ENCODE measurements at places on chromosomes 6 and 20. TPM values are rescaled to one million over a fixed set of nuclear protein-coding genes. Genes with fewer than 3 reads are reported as not detected.

GRCh38 chr6:133802861-133803260 is 86.1 kb upstream of the TCF21 start:
- no peak for DNase-seq

GRCh38 chr20:40294175-40294574 is 394.9 kb downstream of the MAFB start:
- no peak for DNase-seq

GRCh38 chr20:22540832-22541231 is 43.5 kb downstream of the FOXA2 start:
- no peak for DNase-seq

- no peak for DNase-seq
These were observed 28.0 kb downstream of the KIF6 start for GRCh38 chr6:39696986-39697788.

GRCh38 chr6:46490425-46491200 is 636 bp downstream of the RCAN2 start:
- DNase-seq, result no peak

DNA sequence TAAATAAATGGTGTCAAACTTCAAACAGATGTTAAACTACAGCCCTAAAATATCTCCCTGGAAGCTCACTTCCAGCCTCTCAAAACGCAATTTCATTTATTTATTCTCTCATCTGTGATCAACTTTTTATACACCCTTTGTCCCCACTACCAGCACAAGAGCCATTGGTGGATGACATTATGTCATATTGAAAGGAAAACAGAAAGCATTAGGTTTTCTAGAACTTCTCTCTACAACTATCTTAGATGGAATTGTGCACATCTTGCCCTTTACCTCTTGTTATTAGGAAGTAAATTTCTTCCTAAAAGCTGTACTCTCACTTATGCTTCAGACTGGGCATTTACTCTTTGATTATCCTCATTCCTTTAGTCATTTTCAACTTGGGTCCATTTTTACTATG is 771.2 kb upstream of the GJE1 start:
- no peak for DNase-seq

DNA sequence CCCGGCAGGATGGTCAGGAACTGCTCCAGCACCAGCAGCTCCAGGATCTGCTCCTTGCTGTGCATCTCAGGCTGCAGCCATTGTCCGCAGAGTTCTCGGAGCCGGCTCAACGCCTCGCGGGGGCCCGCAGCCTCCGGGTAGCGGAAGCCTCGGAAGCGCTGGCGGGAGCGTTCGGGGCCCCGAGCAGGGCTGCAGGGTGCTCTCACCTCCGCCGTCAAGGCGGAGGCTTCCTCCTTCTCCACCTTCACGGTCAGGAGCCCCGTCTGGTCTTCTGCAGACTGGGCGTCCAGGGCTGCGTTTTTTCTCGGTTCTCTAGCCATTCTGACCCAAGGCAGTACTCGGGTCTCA is 434 bp downstream of the ZKSCAN4 start:
- no peak for DNase-seq

- DNase-seq, result no peak
These were observed 243.3 kb downstream of the EPHA7 start for GRCh38 chr6:93176070-93176469.

GRCh38 chr6:79045966-79046365 is 32.1 kb downstream of the PHIP start:
- DNase-seq, result no peak

GRCh38 chr6:81878479-81878878 is 126.0 kb upstream of the TENT5A start:
- DNase-seq, result no peak

DNA sequence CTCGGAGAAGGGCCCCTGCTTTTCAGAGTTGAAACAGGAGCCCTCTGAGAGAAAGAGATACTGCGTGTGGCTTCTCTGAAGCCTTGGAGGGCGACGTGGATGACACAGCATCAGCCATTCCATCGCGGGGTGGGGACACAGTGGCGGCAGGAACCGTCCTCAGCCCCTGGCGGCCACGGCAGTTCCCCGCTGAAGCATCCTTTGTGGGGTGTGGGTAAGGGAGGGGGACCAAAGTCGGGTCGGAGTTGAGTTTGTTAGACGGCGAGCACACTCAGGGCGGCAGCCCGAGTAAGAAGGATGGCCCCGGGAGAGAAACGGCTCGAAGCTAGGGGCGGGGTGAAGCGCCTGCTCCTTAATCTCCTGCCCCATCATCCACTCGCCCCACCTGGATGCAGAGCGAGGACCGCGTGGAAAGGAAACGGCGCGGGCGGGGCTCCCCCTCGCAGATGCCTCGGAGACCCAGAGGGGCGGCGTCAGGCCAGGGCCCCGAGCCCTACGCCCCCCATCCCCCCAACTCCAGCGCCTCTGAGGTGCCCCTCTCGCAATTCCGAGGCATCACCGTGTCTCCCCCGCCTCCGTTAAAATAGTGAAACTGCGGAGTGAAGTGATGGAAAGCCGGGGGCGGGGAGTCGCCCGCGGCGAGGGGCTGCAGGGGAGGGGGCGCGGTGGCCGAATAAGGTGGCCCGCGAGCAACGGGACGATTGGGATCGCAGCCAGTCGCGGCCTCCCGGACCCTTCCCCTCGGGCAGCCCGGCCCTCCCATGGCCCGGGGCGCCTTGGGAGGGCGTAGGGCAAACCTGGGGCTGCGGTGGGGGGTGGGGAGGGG is 796 bp upstream of the RREB1 start:
- peak; percentile 16 for DNase-seq

DNA sequence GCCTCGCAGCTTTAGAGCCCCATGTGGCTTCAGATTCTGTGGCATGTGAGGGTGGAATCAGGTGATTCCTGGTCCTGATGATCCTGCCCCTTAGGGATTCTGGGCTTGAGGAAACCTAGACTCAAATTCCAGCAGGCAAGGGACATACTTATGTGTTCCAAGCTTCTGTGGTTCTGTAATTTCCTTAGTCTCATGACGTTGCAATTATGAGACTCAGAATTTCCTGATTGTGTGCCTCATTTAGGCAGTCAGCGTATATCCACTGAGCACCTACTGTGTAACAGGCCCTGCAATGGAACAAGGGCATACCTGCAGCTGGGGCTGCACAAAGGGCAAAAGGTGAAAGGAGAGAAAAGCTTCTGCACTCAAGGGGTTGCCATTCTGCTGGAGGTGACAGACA is 11.6 kb upstream of the BPIFB4 start:
- no peak for DNase-seq

DNA sequence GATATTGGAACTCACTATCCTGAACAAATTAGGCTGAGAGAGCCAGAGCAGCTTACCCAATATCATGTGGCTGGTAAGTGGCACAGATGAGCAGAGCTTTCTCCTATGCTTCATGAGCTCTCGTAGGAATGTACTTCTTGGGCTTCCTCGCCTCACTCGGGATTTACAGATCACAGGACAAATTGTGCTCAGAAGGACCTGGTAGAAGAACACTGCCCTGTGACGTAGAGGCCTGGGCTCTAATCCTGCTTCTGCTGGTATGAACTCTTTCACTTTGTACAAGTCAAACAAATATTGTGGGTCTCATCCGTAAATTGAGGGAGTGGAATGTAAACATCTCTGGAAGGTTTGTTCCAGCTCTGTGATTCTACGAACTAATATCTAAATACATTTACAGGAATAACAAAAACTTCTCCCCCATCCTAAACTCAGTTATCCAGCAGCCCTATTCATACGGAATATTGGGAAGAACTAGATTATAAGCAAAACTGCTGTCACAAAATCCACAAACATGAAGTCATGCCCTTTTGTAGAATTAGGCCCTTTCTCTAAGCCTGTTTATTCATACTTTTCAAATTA is 187.6 kb downstream of the CLIC5 start:
- DNase-seq, result no peak

DNA sequence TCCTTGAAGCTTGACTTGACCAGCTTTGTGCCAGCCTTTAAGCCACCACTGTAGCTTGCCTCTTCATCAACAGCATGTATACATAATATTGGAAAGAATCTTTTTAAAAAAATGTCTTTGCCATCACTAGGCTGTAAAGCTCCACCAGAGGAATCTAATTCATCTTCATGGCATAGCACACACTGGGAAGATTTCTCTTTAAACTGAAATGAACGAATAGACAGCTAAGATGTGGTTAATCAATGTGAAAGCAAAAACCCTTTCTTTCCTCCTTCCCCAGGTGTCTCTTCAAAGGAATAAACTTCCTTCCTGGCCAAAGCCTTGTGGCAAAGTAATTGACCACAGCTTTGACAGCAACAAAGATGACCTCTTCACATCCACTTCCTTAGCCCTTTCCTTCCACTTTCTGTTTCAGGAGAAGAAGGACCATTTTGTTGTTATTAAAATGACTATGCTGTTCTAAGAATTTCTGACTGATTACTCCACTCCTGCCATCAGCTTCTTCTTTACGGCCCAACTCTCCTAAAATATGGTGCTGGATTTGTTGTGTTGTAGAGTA is 428.7 kb upstream of the SOX4 start:
- peak; percentile 43 for DNase-seq

- DNase-seq, result no peak
These were observed 6.1 kb downstream of the SLC29A1 start for GRCh38 chr6:44229376-44230033.

GRCh38 chr6:17497535-17498095 is 102.5 kb upstream of the FAM8A1 start:
- no peak for DNase-seq

- DNase-seq, result peak; percentile 52
These were observed 5.6 kb upstream of the CFB start for GRCh38 chr6:31940256-31940664.

DNA sequence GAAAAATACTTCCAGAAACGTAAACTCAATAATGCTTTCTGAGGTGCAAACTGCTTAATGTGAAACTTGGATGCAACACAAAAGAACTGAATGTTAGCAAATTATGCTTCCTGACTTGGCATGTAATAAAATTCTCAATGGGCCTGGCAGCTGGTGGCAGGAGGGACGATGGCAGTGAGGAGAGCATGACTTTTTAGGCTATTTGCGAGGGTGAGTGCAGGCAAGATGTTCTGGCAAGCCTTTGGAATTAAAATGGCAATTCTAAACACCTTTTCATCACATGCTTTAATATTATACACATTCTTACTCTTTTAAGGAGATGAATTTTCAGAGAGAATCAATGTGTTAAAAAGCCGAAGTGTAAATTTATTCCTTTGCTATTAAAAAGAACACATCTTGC is 224.8 kb upstream of the CDH4 start:
- DNase-seq, result no peak

- DNase-seq, result no peak
These were observed 16.5 kb downstream of the GTF2H5 start for GRCh38 chr6:158184608-158185007.

PERP gene
- 71.5 TPM for total RNA-seq

LBP gene
- 0.55 TPM for total RNA-seq

KPNA5 gene
- total RNA-seq, result 5.2 TPM

HLA-DQB1 gene
- total RNA-seq, result not detected

CLVS2 gene
- not detected for total RNA-seq

OR2B6 gene
- total RNA-seq, result not detected

THBS2 gene
- total RNA-seq, result 151 TPM

KCNG1 gene
- total RNA-seq, result 6.2 TPM

C6orf58 gene
- total RNA-seq, result 0.21 TPM

UFL1 gene
- total RNA-seq, result 22.2 TPM

RPS6KA2 gene
- total RNA-seq, result 29.0 TPM

FHL5 gene
- not detected for total RNA-seq

HRH3 gene
- total RNA-seq, result not detected

CST2 gene
- not detected for total RNA-seq

Data from A172 (cell line).